Stimulated activated naive B cell treated with anti-CD40 and anti-IgM and Interleukin-4, amounts not matched to agents 10 μg/mL and 1 μg/mL and 100 μg/mL, for 72 hours (primary cell): ENCODE measurements at places on chromosomes 2 and 18.
A peak's percentile ranks its signal among the peaks of the same experiment; 100 is the strongest.

GRCh38 chr18:62324917-62325805, at the start of gene TNFRSF11A:
TSS of gene TNFRSF11A (plus strand) at chr18:62325310. CDS start at chr18:62325353, 43 bp downstream.
- peak within 1 kb of the TSS; percentile 89 for H3K4me3 ChIP-seq
- peaks cover 29% of the 10 kb centered on the region for H3K27me3 ChIP-seq
- H3K4me1 ChIP-seq = peaks cover 41% of the 10 kb centered on the region
- peak within 1 kb of the TSS; percentile 89 for H3K27ac ChIP-seq

DNA sequence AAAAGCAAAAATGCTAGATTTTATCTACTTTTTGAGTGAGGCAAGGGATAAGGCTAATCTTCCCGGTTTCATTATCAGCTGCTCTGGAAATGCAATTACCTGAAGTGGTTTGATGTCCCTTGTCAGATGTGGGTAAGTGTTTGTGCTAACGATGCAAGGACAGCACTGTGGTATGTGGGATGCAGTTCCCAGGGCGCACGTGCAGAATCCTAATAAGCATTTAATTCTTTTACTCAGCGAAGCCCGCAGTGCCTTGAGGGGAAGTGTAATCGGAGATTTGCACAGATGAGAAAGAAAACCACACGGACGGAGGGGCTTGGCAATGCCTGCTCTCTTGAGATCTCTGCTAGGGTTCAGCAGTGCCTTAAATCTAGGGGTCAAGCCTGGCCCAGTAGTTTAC, 108.5 kb upstream of the LYPD6 start:
- no peak overlapping the region for H3K4me3 ChIP-seq
- H3K27ac ChIP-seq = no peak overlapping the region
- H3K4me1 ChIP-seq = no peaks in the 10 kb centered on the region
- no peaks in the 10 kb centered on the region for H3K27me3 ChIP-seq
- no peaks in the 10 kb centered on the region for H3K36me3 ChIP-seq
- no peak for DNase-seq

GRCh38 chr2:224147174-224147573, 108.1 kb upstream of the SERPINE2 start:
- H3K36me3 ChIP-seq = no peaks in the 10 kb centered on the region
- DNase-seq = no peak
- H3K4me1 ChIP-seq = no peaks in the 10 kb centered on the region
- peaks cover 6% of the 10 kb centered on the region for H3K27me3 ChIP-seq
- H3K27ac ChIP-seq = no peak overlapping the region

GRCh38 chr18:9827793-9828505, 57.8 kb upstream of the TXNDC2 start:
- H3K4me1 ChIP-seq = peaks cover 6% of the 10 kb centered on the region
- H3K4me3 ChIP-seq = no peak overlapping the region
- no peak overlapping the region for H3K27ac ChIP-seq
- DNase-seq = no peak
- H3K27me3 ChIP-seq = peaks cover 6% of the 10 kb centered on the region
- H3K36me3 ChIP-seq = peaks cover 6% of the 10 kb centered on the region

DNA sequence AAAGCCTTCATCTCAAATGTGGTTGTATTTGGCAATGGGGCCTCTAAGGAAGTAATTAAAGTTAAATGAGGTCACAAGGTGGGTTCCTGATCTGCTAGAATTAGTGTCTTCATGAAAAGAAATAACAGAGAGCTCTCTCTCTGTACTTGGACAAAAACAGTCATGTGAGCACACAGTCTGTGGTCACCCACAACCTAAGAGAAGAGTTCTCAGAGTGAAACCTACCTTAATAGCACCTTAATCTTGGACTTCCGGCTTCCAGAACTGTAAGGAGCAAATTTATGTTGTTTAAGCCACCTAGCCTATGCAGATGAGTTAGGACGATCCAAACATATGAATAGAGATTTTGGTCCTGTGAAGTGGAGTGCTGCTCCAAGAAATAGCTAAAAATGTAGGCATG, 758.9 kb downstream of the LRRTM4 start:
- no peak overlapping the region for H3K27ac ChIP-seq
- no peak overlapping the region for H3K4me3 ChIP-seq
- H3K4me1 ChIP-seq = no peaks in the 10 kb centered on the region
- H3K27me3 ChIP-seq = no peaks in the 10 kb centered on the region
- no peaks in the 10 kb centered on the region for H3K36me3 ChIP-seq

GRCh38 chr2:55859875-55860274, 63.7 kb downstream of the EFEMP1 start:
- no peaks in the 10 kb centered on the region for H3K27me3 ChIP-seq
- no peaks in the 10 kb centered on the region for H3K36me3 ChIP-seq
- H3K27ac ChIP-seq = no peak overlapping the region
- H3K4me3 ChIP-seq = no peak overlapping the region
- no peak for DNase-seq

- H3K4me3 ChIP-seq = no peak overlapping the region
- no peak for DNase-seq
- H3K27me3 ChIP-seq = no peaks in the 10 kb centered on the region
- peaks cover 3% of the 10 kb centered on the region for H3K36me3 ChIP-seq
- peaks cover 4% of the 10 kb centered on the region for H3K4me1 ChIP-seq
Measured at GRCh38 chr18:56421647-56422046, 216.7 kb downstream of the TXNL1 start.

DNA sequence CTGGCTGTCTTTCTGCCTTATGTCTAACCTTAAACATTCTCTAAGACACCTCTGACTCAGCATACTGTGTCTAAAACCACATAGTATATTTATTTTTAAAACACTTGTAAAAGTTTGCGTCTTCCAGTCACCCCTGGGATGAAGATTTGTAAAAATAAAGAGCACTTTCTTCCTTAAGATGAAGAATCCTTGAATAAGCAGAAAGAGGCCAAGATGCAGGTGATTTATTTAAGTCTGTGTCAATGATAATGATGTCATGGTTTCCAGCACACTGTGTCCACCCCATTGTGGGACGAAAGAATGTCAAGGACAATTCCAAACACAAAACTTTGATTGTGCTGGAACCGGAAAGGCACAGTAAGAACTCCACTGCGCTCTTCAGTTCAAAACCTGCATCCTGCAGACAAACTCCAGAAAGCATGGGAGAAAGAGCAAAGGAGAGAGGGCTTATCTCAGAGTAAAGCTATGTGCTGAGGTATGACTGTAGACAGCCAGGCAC, 92.9 kb downstream of the ZEB2 start:
- H3K4me1 ChIP-seq = peaks cover 15% of the 10 kb centered on the region
- H3K36me3 ChIP-seq = peaks cover 29% of the 10 kb centered on the region
- DNase-seq = no peak

DNA sequence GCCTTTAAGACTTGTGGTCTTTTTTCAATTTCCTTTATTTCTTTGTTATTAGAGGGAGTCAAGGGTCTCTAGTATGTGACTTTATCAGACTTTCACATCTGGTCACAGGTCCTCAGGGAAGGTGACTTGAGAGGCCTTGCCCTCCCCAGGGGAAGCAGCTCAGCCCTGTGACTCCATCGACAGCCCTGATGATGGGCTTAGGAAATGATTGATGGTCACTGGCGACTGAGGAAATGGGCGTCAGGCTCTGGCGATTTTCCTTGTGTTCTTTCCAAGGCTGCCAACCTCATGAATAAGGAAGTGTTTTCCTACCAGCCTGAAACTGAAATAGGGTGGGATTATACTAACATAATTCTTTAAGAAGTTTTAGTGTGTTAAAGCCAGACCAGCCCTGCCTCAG, 21.1 kb downstream of the SERPINE2 start:
- peaks cover 23% of the 10 kb centered on the region for H3K4me1 ChIP-seq
- no peak overlapping the region for H3K27ac ChIP-seq
- DNase-seq = no peak

- no peaks in the 10 kb centered on the region for H3K27me3 ChIP-seq
- H3K4me3 ChIP-seq = no peak overlapping the region
- no peaks in the 10 kb centered on the region for H3K36me3 ChIP-seq
- H3K27ac ChIP-seq = no peak overlapping the region
Measured at GRCh38 chr18:28366676-28367075, 189.7 kb upstream of the CDH2 start.

GRCh38 chr2:220858101-220858500, 714.0 kb downstream of the EPHA4 start:
- no peak overlapping the region for H3K27ac ChIP-seq
- no peak for DNase-seq
- H3K27me3 ChIP-seq = peaks cover 5% of the 10 kb centered on the region
- no peak overlapping the region for H3K4me3 ChIP-seq
- no peaks in the 10 kb centered on the region for H3K36me3 ChIP-seq

GRCh38 chr2:162073888-162074631, at the start of gene DPP4:
TSS of gene DPP4 (minus strand) at chr2:162074215. CDS start at chr2:162073981, 234 bp downstream.
- H3K4me1 ChIP-seq = peaks cover 7% of the 10 kb centered on the region
- H3K4me3 ChIP-seq = peak within 1 kb of the TSS; percentile 86
- peak within 1 kb of the TSS; percentile 73 for H3K27ac ChIP-seq
- peaks cover 54% of the 10 kb centered on the region for H3K27me3 ChIP-seq
- no peaks in the 10 kb centered on the region for H3K36me3 ChIP-seq

GRCh38 chr2:199485732-199486335, 28.1 kb upstream of the SATB2 start:
- no peak overlapping the region for H3K4me3 ChIP-seq
- peaks cover 30% of the 10 kb centered on the region for H3K27me3 ChIP-seq
- H3K27ac ChIP-seq = no peak overlapping the region
- no peaks in the 10 kb centered on the region for H3K36me3 ChIP-seq
- no peaks in the 10 kb centered on the region for H3K4me1 ChIP-seq

GRCh38 chr2:119744335-119744939, 15.3 kb upstream of the PTPN4 start:
- no peak for DNase-seq
- H3K4me1 ChIP-seq = no peaks in the 10 kb centered on the region
- peaks cover 34% of the 10 kb centered on the region for H3K27me3 ChIP-seq
- no peak overlapping the region for H3K4me3 ChIP-seq
- H3K36me3 ChIP-seq = no peaks in the 10 kb centered on the region

DNA sequence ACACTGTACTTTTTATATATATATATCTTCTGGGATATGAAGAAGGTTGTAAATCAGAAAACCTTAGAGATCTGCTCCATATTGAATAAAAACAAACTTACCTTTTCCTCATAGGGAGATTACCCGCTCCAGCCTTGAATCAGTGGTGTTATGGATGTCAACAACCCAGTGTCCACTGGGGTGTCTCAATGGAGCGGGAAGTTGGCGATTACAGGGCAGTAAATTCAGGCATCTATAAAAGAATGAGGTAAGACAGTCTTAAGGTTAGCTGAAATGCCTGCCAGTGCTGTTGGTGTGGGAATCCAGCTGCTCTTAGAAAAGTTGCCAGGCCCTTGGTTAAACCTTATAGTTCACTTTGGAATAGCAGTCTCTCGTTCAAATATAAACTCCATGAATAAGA, 102.3 kb downstream of the R3HDM1 start:
- H3K36me3 ChIP-seq = peaks cover 20% of the 10 kb centered on the region
- no peak overlapping the region for H3K27ac ChIP-seq
- no peaks in the 10 kb centered on the region for H3K27me3 ChIP-seq
- no peak overlapping the region for H3K4me3 ChIP-seq
- peaks cover 12% of the 10 kb centered on the region for H3K4me1 ChIP-seq

- H3K36me3 ChIP-seq = peaks cover 27% of the 10 kb centered on the region
- H3K4me3 ChIP-seq = no peak overlapping the region
- no peaks in the 10 kb centered on the region for H3K27me3 ChIP-seq
- H3K4me1 ChIP-seq = peaks cover 12% of the 10 kb centered on the region
- DNase-seq = no peak
Measured at GRCh38 chr2:99737537-99737936, 247.7 kb upstream of the REV1 start.

GRCh38 chr18:59918320-59918755, 18.5 kb downstream of the PMAIP1 start:
- H3K27ac ChIP-seq = peak overlapping the region; percentile 96
- no peaks in the 10 kb centered on the region for H3K27me3 ChIP-seq
- DNase-seq = peak; percentile 61
- H3K36me3 ChIP-seq = peaks cover 2% of the 10 kb centered on the region

- H3K4me1 ChIP-seq = peaks cover 91% of the 10 kb centered on the region
- H3K27ac ChIP-seq = peak overlapping the region; percentile 97
- peaks cover 46% of the 10 kb centered on the region for H3K36me3 ChIP-seq
- H3K4me3 ChIP-seq = peak overlapping the region; percentile 84
- peak; percentile 55 for DNase-seq
- no peaks in the 10 kb centered on the region for H3K27me3 ChIP-seq
Measured at GRCh38 chr18:79519751-79520477, 124.2 kb downstream of the NFATC1 start.

GRCh38 chr2:164542581-164543021, 78.7 kb downstream of the GRB14 start:
- H3K36me3 ChIP-seq = no peaks in the 10 kb centered on the region
- no peak overlapping the region for H3K27ac ChIP-seq
- no peaks in the 10 kb centered on the region for H3K4me1 ChIP-seq
- no peak overlapping the region for H3K4me3 ChIP-seq
- no peak for DNase-seq

DNA sequence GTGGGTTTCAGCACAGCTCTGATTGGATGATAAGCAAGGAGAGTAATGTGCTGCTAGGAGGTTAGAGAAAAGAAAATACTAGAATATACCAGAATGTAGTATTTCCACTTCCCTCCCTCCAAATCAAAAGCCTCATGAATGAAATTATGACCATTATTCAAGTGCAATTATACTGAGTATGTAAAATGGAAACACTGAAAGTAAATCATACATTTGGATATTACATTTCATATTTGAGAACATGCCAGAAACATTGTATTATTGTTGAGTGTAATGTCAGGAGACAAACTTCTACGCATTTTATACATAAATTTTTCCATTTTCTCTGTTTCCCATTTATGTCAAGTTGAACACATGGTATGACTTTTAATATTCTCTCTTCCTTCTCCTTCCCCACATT, 942 bp upstream of the CETN1 start:
- peaks cover 16% of the 10 kb centered on the region for H3K27me3 ChIP-seq
- H3K27ac ChIP-seq = no peak overlapping the region
- H3K36me3 ChIP-seq = no peaks in the 10 kb centered on the region
- no peak overlapping the region for H3K4me3 ChIP-seq

DNA sequence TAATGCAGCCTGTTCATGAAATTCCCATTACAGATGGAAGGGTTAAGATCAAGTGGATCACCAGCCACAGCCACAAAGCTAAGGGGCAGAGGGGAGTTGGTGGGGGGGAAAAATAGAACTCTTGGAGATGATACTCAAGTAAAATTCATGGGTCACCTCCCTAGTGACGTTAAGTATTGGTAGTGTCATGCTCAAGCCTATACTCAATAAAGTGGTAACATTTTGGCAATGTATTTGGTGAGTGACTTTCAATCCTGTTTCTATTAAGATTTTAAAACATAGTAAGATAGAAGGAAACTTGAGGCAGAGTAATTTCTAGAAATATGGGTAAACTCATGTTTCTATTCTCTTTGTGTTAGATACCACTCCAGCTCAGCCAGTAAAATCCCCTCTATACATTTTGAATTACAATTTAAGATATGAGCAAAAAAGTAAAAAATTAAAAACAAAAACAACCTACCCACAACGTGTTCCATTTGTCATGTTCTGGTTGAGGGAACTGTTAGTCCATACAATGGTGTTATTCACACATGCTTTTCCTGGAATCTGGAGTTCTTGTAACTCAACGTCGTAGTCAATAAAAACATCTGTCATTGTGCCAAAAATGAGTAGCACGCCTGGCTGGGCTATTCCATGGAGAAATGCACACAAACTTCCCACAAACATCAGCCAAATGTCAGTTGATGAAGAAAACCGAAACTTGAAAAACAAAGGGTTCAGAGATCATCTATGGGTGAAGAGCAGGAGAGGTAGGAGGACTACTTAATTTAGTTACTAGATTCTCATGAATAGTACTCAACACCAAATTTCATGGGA, 18.1 kb downstream of the ABCB11 start:
- H3K4me3 ChIP-seq = no peak overlapping the region
- H3K27ac ChIP-seq = no peak overlapping the region
- no peak for DNase-seq
- H3K36me3 ChIP-seq = no peaks in the 10 kb centered on the region

GRCh38 chr2:232574674-232575403, 24.4 kb downstream of the EIF4E2 start:
- H3K4me1 ChIP-seq = no peaks in the 10 kb centered on the region
- no peak for DNase-seq
- no peak overlapping the region for H3K27ac ChIP-seq
- H3K4me3 ChIP-seq = no peak overlapping the region
